ENCODE measurements at places on chromosomes 4 and X. TPM values are rescaled to one million over a fixed set of nuclear protein-coding genes. Genes with fewer than 3 reads are reported as not detected.

GRCh38 chr4:93327346-93327745 is 501.2 kb upstream of the ATOH1 start:
- DNase-seq: no peak

GRCh38 chr4:184384056-184384809 is 90.1 kb downstream of the IRF2 start:
- no peak for DNase-seq

DNA sequence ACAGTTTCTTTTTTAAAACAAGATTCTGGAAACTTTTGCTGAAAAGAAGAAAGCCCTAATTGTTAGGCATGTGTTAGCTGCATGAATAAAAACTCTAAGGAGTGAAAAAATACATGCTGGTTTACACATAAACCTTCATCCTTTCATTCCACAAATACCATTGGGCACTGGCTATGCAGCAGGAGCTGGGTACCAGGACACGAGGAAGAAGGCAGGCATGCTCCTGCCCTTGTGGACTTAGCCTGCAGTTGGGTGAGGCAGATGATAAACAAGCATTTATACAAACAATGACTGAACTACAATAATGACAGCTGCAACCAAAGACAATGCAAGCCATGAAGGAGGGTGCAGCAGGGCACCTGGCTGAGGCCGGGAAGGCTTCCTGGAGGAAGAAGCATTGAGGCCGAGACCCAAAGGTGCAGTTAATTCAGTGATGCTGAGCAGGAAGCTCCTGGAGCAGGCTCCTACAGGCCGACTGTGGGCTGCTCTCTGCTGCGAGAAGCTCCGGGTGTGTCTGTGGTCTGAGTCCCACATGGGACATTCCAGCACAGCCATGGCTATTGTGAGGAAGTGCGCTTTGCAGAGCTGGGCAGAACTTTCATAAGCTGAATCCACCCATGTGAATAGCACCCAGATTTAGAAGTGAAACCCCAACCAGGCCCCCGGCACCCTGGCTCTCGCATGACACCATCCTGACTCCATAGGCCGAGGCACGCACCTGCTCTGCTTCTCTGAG is 44.0 kb upstream of the MXD4 start:
- no peak for DNase-seq

- peak; percentile 51 for DNase-seq
Observed at GRCh38 chrX:69031181-69031580, 134.1 kb downstream of the PJA1 start.

GRCh38 chr4:76897536-76898384 is at the start of gene SOWAHB:
TSS of gene SOWAHB (minus strand) at chr4:76898144. CDS start at chr4:76897849, 295 bp downstream.
- DNase-seq: peak; percentile 58

DNA sequence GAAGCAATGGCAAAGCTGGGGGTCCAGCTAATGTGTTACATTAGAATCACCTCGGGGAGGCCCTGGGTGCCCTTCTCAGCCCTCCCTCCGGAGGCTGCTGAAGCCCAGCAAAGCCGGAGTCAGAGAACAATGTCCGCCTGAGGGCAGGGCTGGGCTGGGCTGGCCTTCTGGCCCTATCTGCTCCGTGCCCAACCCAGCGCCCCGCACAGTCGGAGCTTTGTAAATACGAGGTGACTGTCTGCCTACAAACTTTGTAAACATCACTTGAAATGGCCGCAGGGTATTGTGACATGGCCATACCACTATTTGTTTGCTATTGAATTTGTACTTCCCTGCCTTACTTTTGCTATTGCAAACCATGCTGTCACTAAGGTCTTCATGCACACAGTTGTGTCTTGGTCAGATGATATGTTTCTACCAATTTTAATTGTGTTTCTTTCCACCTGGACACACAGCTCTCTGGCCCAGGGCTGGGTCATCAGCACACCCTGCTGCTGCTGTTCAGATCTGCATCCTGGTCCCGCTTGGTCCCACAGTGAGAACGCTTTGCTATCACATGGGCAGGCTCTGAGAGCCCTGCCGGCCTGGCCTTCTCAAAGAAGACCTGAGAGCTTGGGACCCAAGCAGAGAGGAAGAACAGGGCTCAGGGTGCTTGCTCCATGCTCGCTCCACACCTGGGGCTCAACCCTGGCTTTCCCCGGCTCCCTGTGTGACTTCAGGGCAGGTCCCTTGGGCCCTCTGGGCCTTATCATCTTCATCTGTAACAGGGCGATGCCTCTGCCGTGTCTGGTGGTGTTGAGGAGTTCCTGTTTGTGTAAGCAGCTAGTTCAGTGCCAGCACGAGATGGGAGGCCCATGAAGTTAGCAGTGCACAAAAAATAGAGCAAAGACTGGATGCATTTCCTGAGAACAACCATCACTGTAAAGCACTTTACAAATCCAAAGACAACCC is 2.3 kb downstream of the S100P start:
- peak; percentile 11 for DNase-seq

- DNase-seq: no peak
Observed at GRCh38 chr4:113955948-113956347, 23.5 kb downstream of the ARSJ start.

GRCh38 chrX:136783159-136783558 is 2.4 kb upstream of the ARHGEF6 start:
- DNase-seq: no peak

DNA sequence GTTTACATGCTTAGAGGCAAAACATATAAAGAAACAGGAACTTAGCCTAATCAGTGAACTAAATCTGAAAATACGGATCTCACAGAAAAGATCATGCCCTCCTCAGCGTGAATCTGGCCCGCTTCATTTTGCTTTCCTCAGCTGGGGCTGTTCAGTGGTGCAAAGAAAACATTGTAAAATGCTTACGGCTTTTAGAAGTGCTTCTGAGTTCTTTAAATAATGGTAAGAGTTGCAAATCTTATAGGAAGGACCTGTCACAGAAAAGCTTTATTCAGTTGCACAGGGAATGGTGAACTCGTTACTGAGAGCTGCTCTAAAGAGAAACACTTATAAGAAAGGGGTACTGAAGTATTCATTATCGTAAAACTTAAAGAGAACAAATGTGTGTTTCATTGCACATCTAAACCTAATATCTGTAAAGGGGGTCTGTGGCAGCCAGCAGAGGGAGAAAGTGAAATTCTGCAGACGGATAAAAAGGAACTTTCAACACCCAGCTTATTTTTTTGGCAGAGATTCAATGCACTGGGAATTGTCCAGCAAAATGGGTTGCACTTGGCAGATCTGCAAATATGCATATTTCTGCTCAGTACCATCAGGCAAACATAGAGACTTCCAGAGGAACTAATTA is 139.2 kb upstream of the ANK2 start:
- DNase-seq: peak; percentile 33

DNA sequence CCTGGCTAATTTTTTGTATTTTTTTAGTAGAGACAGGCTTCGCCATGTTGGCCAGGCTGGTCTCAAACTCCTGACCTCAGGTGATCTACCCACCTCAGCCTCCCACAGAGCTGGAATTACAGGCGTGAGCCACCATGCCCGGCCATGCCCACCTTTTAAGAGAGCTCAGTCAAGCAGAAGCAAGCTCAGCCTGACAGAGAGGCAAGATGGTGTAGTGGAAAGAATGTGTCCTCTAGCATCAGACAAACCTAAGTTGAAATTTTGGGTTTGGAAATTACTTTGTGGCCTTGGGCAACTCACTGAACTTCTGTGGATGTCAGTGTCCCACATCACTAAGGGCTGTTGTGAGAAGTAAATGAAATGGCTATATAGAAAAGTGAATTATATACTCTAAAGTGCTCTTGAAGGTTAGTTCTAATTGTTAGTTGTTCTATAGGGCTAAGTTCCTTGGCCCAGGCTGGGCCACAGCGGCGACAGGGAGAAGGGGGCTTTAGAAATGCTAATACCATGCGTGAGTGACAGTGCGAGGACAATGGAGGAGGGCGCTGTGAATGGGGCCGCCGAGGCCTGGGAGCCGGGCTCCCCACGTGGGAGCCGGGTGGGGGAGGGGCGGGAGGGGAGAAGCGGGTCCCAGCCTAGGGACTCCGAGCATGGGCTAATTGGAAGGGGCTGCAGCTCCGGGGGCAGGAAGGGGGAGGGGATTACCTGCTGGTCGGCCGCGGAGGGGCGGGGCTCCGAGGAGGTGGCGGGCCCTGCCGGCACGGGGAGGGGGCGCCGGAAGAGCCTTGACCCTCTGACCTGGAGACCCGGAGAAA is 15.6 kb downstream of the PJA1 start:
- peak; percentile 9 for DNase-seq

- DNase-seq: no peak
Observed at GRCh38 chrX:147917700-147918695, 6.3 kb downstream of the FMR1 start.

GRCh38 chr4:79250887-79251286 is 75.0 kb downstream of the NAA11 start:
- no peak for DNase-seq

- DNase-seq: no peak
Observed at GRCh38 chr4:111722213-111722720, 423.0 kb upstream of the FAM241A start.

DNA sequence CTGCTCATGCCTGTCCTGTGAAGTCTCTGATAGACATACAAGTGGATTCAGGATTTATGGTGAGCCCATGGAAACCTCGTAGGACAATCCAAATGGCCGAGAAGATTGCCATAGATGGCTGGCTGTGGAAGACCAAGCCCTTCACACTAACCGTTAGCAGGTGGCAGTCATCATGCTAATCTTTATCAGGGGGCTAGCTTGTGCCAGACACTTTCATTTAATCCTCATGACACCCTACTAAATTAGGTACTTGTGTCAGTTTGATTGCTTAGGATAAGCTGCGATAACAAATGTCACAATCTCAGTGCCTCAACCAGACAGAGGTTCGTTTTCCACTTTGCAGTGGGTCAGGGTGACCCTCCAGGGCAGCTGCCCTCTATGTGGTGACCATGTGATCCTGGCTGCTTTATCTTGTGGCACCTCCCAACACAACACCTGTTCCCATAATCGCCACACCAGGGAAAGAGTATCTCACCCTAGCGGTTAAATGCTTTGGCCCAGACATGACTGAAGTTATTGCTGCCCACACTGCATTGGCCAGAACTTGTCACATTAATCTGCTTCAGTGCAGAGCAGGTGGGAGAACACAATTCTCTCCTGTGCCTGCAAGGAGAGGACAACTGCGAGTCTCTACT is 60.8 kb downstream of the REPS2 start:
- peak; percentile 36 for DNase-seq

DNA sequence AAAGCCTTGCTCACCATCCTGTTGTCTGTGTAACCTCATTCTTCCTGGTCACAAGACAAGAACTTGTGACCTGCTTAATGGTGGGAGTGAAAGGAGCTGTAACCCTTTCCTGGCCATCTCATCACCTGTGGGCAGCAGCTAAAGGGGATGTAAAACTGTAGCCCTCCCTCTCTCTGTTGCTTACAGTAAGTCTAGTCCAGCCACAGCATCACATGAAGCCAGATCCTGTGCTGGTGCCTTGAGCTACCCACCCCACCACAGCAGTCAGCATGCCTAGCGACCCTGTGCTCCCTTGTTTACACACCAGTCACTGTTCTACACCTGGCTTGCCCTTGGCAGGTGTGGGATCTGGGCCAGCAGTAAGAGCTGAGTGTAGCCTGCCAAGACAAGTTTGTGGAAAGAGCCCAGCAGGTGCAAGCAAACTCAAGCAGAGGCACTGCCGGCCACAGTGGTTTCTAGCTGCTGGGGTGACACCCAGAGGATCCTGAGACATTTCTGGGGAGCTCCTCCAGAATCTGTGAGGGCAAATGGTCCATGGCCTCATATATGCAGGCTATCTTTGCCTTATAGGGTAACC is 41.0 kb downstream of the UGT2B28 start:
- no peak for DNase-seq

- no peak for DNase-seq
Observed at GRCh38 chrX:47572773-47573340, 9.4 kb upstream of the TIMP1 start.

- no peak for DNase-seq
Observed at GRCh38 chr4:52105276-52105675, 54.2 kb downstream of the SPATA18 start.

DNA sequence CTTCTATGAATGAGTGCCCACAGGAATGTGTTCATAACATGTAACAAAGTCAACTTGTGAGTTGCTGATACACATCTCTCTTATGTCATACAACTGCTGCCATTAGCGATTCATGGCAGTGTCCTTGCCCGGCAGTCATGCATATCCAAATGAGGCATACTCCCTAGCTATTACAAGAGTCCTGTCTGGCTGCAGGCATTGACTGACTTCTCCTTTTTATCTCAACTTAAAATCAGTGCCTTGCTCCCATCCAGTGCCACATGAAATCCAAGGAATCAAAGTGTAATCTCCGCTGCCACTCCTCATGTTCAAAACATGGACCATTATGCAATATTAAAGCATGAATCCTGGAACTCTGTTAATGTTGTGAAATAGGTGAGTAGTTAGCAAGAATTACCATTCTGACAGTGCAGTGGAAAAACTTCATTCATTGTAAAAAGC is 348.9 kb upstream of the FTHL17 start:
- DNase-seq: no peak

GRCh38 chrX:10847333-10847732 is 226.9 kb upstream of the MID1 start:
- no peak for DNase-seq

- DNase-seq: no peak
Observed at GRCh38 chr4:186201010-186201409, 9.6 kb downstream of the CYP4V2 start.

- DNase-seq: peak; percentile 63
Observed at GRCh38 chr4:142846729-142847596, 862 bp upstream of the INPP4B start.

DNA sequence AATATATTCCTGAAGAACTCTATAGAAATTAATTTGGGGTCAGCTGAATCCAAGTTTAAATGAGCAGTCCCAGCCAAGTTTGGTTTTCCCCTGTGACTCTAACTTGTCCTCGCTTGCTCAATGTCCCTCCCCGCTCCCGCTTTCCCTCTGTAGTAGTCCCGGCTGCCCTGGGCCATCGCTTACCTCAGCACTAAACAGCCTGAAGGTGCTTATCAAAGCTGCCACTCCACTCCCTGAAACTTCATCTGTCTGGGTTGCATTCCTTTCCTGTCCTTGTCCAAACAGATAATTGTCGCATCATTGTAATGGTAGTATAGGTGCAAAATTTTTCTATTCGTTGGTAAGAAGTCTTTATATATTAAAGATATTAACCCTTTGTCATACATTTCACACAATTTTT is 12.8 kb downstream of the SLC25A43 start:
- no peak for DNase-seq

DNA sequence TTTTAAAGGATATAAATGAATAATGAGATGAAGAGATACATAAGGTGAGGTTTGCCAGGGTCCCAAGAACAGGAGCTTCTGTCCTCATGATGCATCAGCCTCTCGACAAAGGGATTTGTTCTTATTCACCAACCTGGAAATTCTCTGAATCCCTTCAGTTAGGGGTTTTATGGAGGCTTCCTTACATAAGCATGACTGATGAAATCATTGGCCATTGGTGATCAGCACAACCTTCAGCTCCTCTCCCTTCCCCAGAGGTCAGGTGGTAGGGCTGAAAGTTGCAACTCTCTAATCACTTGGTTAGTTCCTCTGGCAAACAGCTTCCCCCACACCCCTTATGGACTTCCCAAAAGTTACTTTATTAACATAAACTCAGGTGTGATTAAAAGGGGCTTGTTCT is 222.0 kb downstream of the SPRY1 start:
- DNase-seq: no peak

GRCh38 chrX:54923376-54923775 is 2.8 kb downstream of the TRO start:
- DNase-seq: no peak

Gene MAGEA12
- polyA plus RNA-seq: 81.1 TPM

Gene SLC9B1
- polyA plus RNA-seq: 0.21 TPM

Gene POF1B
- not detected for polyA plus RNA-seq

Gene SFRP2
- not detected for polyA plus RNA-seq

Gene MGAT4D
- polyA plus RNA-seq: not detected

Gene EDNRA
- polyA plus RNA-seq: 2.0 TPM

Gene KDR
- 0.02 TPM for polyA plus RNA-seq

Gene ARHGAP36
- polyA plus RNA-seq: 0.23 TPM

Gene ADH1B
- not detected for polyA plus RNA-seq

Gene USP17L21
- not detected for polyA plus RNA-seq

Gene SSX2B
- 0.16 TPM for polyA plus RNA-seq

Measured in SK-N-SH (cell line).